ENCODE measurements at places on chromosomes 11 and 22.

- DNase-seq, result no peak
Observed at GRCh38 chr11:46681814-46682213, 18.6 kb downstream of the ARHGAP1 start.

GRCh38 chr11:72430741-72431570, 3.4 kb downstream of the CLPB start:
- DNase-seq, result peak; percentile 32

GRCh38 chr22:32596471-32596870, 121.9 kb downstream of the FBXO7 start:
- DNase-seq, result no peak

GRCh38 chr11:93783765-93784144, 327 bp upstream of the MED17 start:
- peak; percentile 38 for DNase-seq

DNA sequence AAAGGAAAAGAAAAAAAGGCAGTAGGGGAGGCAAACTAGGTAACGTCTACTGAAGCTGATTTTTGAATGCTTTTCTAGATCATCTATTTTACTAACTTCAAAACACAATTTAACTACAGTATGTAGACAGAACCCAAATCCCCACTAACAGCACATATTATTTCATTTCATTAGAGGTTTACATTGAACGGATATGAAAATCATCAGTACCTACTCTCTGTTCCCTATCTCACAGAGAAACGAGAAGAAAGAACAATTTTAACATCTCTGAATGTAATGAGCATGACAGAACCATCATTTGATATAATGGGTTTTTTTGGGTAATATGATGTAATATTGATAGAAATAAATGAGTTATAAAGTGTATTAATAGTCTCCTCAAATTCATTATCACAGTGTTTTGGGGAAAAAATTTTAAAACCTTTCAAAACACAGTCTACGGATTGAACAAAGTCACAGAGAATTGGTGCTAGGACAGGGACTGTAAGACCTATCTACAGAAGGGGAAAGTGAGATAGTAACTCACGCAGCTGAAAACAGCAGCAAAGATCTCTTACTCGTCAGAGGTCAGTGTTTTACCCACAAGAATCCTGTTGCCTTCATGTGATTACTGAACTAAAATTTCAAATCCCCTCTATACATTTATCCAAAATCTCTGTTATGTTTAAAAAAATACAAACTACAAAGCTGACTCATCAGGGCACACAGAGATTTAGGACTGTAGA, 77.3 kb downstream of the ZBTB44 start:
- DNase-seq, result no peak

GRCh38 chr11:32433101-32433913, 2.0 kb downstream of the WT1 start:
- no peak for DNase-seq

GRCh38 chr11:10118865-10119264, 175.2 kb downstream of the SBF2 start:
- DNase-seq, result no peak

- peak; percentile 55 for DNase-seq
Observed at GRCh38 chr11:9759519-9760192, 95.8 kb downstream of the SWAP70 start.

Data from bone marrow (tissue), 2 donors.